Fibroblast of skin of right biceps (primary cell): ENCODE measurements at places on chromosomes 12 and 14.

GRCh38 chr14:93104961-93105360 is 10.8 kb downstream of the ITPK1 start:
- DNase-seq, result no peak

DNA sequence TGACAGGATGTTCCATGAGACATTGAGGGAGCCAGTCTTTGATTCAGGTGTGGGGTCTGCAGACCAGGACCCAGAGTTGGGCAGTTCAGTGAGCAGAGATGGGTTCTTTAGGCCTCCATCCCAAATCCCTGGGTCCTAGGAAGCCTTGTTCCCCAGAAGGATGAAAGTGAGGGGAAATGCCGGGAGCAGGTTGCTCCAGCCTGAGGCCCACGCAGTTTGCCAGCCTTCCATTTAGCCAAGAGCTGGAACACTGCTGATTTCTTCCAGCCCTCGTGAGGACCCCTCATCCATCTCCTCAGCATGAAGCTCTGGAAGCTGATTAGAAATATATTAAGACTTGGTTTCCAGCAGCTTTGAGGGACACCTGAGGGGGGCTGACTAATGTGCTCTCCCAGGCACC is 12.1 kb downstream of the C14orf132 start:
- no peak for DNase-seq

DNA sequence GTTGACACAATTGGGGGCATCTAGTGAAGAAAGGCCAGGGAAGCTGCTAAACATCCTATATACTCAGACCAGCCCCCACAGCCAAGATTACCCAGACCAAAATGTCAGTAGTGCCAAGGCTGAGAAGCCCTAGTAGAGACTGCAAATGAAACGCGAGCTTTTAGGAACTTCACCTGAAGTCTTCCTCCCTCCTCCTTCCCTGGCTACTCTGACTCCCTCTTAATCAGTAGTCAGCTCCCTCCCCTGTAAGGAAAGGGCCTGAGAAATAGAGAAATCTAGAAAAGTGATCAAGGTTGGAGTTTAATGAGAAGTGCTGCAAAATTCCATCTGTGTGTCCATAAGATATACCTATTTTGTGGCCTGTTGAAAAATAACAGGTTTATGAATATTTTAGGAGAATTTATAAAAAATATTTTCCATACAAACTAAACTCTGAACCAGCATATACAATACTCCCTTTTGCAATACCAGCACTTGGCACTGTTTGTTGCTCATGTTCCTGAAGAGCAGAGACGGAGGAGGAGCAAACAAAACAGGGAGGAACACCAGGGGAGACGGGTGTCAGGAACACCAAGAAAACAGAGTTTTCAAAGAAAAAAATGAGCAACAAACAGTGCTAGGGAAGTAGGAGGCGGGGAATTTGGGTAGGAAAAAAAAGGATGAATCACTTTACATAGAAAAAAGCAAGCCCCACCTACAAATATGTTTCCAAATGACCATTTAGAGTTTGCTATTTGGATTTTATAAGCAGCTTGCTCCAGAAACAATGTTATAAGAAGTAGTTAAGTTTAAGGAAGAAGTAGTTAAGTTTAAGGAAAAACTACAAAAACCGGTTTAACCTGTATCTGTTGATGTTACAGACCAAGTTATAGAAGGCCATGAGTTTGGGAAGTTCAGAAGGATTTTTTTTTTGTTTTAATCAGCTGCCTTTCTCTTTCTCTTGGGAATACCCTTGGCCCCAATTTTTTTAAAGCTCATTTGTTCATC is 282.1 kb upstream of the GRIP1 start:
- DNase-seq, result no peak

DNA sequence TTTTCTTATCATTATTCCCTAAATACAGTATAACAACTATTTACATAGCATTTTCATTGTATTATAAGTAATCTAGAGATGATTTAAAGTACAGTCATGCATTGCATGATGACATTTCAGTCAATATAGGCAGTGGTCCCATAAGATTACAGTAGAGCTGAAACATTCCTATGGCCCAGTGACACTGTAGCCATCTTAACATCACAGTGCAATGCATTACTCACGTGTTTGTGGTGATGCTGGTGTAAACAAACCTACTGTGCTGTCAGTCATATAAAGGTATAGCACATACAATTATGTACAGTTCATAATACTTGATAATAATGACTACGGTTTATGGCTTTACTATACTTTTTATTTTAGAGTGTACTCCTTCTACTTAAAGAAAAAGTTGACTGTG is 13.3 kb downstream of the LLPH start:
- DNase-seq, result no peak

DNA sequence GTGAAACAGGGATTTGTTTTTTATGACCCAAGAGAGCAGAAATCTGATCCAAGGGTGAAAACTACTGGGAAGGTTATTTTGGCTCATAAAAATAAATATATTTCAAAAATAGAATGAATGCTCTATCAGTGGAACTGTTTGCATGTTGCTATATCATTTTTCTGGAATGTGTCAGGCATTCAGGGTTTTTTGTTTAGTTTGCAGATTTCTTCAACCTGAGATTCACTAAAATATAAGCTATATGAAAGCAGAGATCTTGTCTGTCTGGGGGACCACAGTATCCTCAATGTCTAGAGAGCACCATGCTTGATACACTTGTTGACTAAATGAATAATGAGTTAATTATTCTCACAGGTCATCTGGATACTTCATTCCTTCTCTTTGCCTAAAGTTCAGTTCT is 165.1 kb downstream of the NUBPL start:
- DNase-seq, result no peak

DNA sequence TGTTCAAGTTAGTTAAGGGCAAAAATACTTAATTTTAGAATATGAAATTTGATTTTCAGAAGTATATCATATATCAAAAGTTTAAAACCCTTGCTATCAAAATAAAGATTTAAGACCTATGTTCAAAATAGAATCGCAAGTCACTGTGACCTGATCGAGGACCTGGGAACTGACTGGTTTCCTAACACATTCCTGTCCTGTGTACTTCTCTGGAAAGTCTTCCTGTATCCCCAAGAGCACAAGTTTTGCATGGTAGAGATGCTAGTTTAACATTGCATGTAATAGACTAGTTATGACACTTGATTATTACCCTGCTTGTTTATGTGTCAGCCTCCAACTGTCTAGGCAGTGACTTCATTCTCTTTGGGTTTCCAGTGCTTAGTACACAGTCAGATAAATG is 30.3 kb downstream of the BCAT1 start:
- DNase-seq, result no peak

DNA sequence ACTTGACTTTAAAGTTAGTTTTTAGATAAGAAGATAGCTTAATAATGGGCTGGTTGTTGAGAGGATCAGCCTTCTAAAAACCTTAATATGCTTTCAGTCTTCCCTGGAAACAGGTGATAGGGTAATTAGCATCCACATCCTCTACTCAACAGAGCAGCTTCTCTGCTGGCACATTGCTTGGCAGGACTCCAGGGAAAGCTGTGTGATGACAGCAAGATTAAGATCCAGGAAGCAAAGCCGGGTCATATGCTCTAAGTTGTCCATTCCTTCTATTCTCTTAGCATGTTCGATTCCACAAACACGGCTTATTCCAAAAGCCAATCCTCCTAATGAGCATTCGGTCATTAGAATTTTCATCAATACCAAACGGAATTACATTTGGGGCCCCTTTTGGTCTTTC is 87.0 kb downstream of the HMGA2 start:
- peak; percentile 74 for DNase-seq

GRCh38 chr14:71753976-71754375 is 178.3 kb upstream of the RGS6 start:
- no peak for DNase-seq

DNA sequence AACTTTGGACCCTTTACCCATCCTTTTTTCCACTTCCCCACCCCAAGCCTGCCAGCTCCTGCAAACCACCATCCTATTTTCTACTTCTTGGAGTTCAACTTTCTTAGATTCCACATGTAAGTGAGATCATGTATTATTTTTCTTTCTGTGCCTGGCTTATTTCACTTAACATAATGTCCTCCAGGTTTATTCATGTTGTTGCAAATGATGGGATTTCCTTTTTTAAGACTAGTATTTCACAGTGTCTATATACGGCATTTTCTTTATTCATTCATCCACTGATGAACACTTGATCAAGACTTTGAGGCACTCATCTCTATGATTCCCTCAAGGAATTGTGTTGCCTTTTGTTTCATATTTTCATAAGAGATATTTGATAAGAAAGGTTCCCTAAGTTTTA is 5.6 kb upstream of the PRPF39 start:
- DNase-seq, result no peak

DNA sequence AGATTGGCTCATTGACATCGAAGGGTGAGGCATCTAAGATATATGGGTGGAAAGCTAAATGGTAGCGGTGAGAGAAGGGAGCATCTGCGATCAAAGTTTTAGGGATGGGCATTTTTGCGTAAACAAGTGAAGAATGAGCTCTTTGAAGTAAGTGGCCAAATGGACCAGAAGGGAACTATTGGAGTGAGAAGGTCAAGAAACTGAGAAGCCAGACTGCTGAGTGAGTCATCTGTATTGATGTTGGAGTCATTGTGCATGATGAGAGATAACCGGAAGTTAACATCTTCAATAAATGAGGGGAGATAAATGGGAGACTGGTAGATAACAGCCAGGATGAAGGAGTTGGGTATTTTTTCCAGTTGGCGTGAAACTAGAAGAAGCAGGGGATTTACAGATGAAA is 271.9 kb upstream of the PDE3A start:
- DNase-seq, result no peak

GRCh38 chr12:57875753-57876547 is 29.4 kb upstream of the CTDSP2 start:
- no peak for DNase-seq

GRCh38 chr14:86826661-86827060 is 1166.3 kb downstream of the GALC start:
- peak; percentile 42 for DNase-seq
